ENCODE measurements at places on chromosomes 4 and X.

GRCh38 chr4:38150766-38151165 is 190.6 kb downstream of the PTTG2 start:
- DNase-seq, result peak; percentile 85

DNA sequence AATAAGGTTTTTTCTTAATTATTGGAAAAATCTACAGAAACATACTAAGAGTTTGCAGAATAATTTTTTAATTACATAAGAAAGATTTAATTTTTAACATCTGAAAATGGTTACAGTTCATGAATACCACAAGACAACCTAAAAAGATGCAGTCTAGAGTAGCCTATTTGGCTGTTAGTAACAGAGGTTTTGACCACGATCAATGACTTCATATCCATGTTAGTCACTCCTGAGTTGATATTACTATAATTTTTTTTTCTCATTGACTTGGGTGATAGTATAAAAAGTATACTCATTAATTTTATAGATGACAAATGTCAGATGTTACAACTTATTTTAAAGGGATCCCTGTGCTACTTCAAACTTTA is 272.5 kb downstream of the DCTD start:
- DNase-seq, result no peak

GRCh38 chr4:87423317-87424098 is 1.1 kb downstream of the NUDT9 start:
- DNase-seq, result no peak

DNA sequence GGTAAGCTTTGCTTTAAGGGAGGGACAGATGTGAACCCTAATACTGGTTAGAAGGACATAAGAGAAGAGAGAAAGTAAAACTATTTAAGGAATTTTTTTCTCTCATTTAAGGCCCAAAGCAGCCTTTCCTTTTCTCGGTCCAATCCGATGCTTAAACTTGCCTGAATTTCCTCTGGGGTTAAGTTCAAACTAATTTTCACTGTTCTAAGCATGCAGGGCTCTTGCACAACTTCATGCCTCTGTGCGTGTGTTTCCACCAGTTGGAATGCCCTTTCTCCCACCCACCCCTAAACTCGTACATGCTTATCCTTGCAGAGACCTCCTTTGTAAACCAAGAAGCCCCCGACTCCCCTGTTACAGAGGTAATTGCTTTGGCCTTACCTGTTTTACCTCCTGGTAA is 204.7 kb downstream of the CBR4 start:
- no peak for DNase-seq

- DNase-seq, result no peak
These were observed 92.2 kb upstream of the SLIT2 start for GRCh38 chr4:20159516-20159915.

DNA sequence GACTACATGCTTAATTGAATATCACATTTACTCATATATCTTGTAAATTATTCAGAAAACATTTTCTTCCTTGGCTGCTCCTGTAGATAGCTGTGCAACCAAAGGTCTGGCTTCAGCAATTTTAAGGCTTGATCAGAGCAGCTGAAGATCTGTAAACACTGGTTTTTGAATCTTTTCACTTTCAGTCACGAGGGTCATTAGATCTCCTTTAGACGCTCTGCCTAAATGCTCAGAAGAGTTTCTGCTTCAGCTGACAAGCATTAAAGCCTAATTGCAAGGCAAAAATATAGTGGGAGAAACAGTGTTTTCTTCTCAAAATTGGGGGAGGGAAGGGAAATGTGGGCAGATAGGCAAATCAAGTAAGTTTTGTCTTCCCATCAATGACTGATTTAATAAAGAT is 25.7 kb downstream of the TRPC5 start:
- no peak for DNase-seq

GRCh38 chrX:104854188-104854587 is 288.2 kb downstream of the IL1RAPL2 start:
- no peak for DNase-seq

DNA sequence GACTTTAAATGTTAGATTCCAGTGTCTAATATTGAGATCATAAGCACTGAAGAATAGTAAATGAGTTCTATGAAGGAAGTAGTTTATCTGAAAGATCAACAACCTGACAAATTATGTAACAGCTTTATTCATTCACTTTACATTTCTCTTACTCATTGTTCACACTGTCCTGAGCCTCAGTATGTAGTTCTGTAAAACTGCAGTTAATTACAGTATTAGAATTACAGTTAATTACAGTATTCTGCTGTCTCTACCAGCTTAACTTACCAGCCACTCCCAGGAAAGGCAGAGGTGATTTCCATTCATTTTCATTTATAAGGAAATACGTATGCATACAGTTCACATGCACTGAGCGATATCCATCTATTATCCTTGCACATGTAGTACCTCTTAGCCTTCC is 32.7 kb downstream of the NFKB1 start:
- no peak for DNase-seq

DNA sequence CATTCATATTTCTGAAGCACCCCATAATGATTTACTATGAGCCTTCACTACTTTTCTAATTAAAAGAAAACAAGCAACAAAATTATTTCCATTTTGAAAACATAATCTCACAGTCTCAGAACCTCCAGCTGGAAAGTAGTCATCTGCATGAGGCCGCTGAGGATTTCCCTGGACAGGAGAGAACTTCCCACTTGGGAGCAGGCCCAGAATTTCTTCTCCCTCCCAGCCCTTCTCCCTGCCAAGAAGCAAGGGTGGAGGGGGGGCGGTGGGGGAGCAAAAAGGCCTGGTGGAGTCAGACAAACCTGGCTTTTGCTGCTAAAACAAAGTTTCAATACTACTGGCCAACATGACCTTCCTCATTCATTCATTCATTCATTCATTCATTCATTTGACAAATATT is 167.3 kb downstream of the PJA1 start:
- no peak for DNase-seq

DNA sequence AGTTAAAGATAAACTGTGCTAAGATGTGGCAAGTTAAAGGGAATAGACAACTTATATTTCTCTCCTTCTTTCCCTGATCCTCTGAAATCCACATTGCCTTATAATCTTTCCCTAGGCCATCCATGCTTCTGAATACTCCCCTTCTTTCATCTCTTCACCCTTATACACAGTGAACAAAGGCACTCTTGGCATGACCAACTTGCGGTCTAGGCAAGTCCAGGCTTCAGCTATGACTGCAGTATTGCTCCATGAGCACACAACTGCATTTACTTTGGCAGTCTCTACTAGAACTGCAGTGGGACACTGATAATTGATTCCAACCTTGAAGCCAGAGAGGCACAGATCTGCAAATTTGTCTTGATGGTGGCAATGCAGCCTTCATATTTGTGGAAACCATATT is 24.2 kb upstream of the UBA6 start:
- no peak for DNase-seq

DNA sequence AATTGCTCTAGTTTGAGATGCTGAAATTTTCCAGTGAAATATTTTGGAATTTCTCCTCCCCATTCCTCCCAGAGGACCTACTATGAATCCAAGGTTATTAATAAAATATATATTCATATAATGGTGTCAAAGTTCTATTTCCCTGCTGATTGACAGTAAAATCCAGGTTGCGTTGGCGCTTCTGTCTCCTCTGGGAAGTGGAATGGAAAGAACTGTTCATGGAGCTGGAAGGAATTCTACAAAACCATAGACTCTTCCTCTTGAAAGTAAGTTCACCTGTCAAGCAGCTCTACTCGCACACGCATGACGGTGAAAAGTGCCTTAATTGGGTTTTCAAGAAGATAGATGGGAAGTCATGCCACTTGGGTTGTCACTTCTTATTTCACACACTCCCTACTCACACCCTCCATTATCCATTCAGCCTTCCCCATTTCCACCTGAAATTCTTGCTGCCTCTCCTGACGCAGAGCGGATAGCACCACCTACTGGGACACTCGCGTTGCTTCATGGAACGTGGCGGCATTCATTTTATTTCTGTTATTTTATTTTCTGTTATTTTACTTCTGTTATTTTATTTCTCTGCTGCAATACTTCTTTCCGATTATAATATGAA is 351.6 kb downstream of the NLGN4X start:
- DNase-seq, result no peak

GRCh38 chr4:78864405-78865024 is 74.7 kb downstream of the PAQR3 start:
- DNase-seq, result peak; percentile 61

- DNase-seq, result no peak
These were observed 30.8 kb upstream of the ANXA3 start for GRCh38 chr4:78520808-78521226.

- DNase-seq, result no peak
These were observed 135.6 kb downstream of the MID1 start for GRCh38 chrX:10484683-10485247.

GRCh38 chr4:136713140-136713539 is 819.2 kb downstream of the PCDH18 start:
- no peak for DNase-seq

DNA sequence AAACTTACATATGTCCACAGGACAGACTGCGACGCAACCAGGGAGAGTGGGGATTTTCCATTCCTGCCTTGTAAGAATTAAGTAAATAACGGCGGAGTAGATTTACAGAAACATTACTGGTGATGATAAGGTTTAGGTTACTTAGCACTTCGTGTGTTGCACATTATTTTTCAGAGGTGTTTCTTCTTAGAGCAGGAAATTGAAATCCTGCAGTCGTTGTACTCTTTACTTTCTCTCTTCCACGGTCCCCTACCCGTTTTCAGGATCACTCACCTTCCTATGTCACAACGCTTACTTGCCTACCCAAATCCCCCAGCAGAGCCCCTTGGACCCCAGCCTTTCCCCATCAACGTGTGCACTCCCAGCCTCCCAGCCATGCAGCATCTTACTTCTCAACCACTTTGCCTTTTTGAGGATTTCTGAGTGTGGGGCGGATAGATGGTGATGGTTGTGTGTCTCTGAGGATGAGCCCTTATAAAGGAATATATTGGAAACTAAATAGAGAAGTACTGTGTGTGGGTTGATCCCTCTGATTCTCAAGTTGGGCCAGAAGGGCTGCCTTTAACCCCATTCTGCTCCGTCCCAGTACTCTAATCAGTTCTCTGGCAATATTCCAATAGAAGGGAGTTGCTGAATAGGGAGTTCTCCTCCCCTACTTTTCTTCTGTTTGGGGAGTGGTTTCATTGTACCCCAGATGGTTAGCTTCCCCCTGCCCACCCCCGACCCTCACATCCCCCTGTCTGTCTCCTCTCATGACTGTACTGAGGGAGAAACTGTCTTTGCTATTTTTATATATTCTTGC is 1.6 kb downstream of the MID2 start:
- DNase-seq, result no peak

- DNase-seq, result no peak
These were observed 579.2 kb downstream of the BCOR start for GRCh38 chrX:39518476-39519029.

GRCh38 chr4:186902361-186902760 is 178.7 kb upstream of the FAT1 start:
- DNase-seq, result no peak

DNA sequence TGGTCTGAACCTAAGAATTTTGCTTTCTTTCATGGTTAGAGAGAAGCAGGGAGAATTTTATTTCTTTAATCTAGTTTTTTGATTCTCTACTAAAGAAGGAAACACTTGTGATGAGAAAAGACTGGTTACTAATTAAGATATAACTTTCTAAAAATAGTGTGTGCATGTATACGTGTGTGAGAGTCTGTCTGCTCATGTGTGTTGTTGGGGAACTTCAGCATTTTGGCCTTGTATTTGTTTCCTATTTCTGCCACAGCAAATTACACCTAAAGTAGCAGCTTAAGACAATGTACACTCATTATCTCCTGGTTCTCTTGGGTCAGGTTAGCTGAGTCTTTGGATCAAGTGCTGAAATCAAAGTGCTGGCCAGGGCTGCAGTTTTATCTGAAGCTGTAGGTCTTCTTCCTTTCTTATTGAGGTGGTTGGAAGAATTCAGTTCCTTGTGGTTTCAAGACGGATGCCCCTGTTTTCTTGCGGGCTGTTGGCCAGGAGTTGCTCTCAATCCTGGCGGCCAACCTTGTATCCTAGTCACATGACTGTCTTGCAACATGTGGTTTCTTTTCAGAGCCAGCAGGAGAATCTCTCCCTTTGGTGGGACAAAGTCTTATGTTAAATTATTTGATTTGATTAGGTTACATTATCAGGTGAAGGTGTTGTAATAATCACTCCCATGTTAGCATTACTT is 188.4 kb upstream of the CLNK start:
- no peak for DNase-seq

DNA sequence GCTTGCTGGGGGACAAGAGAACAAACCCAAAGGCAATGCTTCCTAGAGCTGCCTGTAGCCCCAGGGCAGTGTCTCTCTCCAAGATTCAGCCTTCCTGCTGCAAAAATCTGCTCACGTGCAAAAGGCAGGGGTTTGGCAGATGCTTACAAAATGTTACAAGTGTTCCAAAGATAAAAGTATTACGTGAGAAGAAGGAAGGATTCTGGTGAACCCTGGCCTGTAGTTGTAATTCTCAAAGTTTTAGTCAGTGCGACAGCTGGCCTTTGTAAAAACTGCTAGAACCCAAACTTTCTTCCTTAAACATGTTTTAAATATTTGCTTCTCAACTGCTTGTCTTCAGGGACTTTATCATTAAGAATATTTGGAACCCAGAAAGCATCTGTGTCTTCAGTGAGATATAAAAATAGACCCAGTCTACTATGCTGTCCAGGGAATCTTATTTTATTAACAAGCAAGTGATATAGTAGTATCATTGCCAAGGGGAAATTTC is 232.3 kb downstream of the FRMPD4 start:
- peak; percentile 72 for DNase-seq

GRCh38 chr4:82710197-82710929 is 88.2 kb downstream of the SCD5 start:
- DNase-seq, result no peak

- DNase-seq, result no peak
These were observed 53.5 kb downstream of the FAM114A1 start for GRCh38 chr4:38921151-38921550.

DNA sequence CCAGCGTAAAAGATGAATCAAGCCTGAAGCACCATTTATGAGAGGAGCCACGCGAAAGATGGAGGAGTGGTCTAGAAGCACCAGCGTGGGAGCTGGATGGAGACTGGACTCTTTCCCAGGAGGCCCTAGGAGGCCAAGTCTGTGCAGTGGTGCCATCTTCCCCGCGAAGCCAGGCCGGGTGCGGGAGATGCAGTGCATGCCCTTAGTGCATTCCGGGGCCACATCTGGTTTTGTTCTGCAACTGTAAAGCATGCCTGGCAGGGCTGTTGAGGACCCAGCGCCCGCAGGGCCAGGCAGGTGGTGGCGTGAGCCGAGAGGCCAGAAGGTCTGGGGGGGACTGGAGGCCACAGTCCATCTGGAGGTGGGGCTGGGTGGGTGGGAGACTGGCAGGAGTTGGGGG is 78.6 kb upstream of the ADRA2C start:
- no peak for DNase-seq

DNA sequence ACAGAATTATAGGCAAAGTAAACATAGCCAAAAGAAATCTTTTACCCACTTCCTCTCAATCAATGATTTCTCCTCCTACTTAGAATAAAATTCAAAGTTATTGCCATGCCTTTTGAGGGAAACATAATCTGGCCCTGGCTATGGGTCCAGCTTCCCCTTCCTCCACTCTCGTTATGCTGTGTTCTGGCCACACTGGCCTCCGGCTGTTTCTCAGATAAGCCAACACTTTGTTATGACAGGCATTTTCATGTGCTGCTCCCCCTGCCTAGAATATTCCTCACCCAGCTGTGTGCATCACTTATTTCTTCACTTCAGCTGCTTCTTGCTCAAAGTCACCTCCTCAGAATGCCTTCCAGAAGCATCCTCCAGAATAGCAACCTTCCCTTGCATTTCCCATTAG is 386.6 kb upstream of the AADAT start:
- DNase-seq, result peak; percentile 4

GRCh38 chrX:97931586-97931985 is 1047.9 kb downstream of the RPA4 start:
- DNase-seq, result no peak

- DNase-seq, result no peak
These were observed 359 bp upstream of the GAB3 start for GRCh38 chrX:154751203-154751668.

All from HCEC 1CT (cell line).